ENCODE measurements at places on chromosomes 1 and 21.

DNA sequence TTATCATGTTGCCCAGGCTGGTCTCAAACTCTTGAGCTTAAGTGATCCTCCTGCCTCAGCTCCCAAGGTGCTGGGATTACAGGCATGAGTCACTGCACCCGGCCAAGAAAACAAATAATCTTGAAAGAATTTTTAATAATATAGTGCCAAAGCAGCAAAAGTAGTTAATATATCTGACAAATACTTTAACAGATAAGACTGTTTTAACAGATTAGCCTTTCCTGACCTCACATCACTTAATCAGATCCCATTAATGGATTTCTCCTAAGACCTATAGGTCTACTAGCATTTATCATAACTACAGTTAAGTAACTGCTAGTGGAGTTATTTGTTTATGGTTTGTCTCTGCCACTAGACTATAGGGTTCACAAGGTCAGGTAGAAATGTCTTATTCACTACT is 61.1 kb upstream of the HP1BP3 start:
- DNase-seq: no peak

DNA sequence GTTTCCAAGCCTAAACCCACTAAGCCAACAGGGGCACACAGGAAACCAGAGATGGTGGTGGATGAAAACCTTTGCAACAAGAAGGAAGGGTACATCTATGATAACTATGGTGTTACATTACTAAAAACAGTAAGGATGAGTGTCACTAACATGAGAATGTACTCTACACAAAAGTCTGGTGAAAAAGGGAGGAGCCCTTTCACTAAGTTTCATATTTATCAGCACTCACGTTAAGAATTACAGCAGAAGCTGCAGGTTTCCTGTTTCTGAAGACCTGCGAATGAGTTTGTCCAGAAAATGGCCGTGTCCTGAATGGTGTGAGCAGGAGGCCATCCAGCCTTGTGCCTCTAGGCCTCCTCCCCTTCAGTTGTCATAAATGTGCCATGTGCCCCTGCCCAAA is 17.8 kb downstream of the ABCG1 start:
- DNase-seq: no peak

DNA sequence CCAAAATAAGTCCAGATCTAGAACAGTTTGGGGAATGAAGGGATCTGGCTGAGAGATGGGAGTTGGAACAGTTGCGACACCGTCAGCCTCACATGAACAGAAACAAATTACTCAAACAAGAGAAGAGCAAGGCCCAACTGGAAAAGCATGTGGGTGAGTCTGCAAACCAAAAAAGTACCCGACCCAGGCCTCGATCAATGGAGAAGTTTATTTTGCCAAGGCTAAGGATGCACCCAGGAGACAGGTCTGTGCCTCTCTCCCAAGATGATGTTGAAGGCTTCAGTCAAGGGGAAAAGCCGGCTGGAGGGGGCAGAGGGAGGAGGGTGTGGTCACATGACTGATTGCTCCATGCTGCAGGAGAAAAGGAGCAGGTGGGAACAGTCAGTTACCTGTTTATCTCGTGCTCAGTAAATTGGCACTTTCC is 42.3 kb downstream of the KRTAP10-1 start:
- DNase-seq: no peak

DNA sequence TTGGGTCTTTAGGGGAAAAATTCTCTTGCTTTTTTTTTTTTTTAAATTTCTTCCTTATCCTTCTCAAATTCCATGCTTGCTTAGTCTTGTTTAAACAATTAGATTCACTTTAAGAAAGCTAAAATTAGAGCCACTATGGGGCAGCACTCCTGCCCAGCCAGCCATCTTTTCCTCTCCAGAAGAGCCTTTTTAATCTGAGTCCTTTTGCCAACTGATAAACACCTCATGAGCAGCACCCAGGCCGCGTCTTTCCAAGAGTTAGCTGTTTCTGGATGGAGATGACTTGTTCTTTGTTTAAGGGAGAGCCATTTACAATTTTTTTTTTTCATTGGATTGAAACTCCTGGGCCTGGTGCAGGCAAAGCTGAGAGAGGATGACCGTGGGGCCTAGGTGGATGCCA is 53.3 kb upstream of the TSPAN2 start:
- DNase-seq: no peak

GRCh38 chr1:95139039-95139438 is 21.9 kb downstream of the TLCD4 start:
- DNase-seq: no peak

DNA sequence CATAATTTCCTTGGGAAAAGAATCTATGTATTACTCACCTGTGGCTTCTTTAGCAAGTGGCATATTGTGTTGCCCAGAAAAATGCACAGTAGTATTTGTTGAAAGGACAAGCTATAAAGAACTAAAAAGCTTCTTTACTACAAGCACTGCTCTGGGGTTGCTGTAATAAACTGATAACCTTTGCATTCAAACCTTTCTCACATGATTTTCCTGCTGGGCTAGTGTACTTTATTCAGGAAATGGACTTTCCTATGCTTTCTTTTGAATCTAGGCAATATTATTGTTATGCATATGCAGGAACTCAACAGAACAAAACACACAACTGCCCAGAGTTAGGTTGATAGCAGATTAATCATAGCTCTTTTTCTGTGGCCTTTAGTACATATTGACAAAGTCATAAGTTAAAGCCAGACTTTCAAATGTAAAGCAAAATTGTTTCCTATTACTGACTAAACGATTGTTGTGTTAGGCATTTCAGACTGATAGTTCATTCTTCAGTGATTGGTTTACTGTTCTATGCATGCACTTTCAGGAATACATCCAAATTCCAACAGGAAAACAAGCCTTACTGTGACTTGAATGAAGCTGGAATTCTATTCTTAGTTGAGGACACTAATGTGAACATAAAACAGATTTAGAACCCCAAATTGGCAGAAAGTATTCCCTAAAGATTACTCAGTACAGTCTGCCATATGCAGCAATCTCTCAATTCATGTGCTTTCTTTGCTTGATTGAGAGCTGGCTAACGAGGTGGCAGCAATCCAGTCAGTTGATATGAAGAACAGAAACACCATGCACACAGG is 564.3 kb upstream of the NEGR1 start:
- peak; percentile 25 for DNase-seq

DNA sequence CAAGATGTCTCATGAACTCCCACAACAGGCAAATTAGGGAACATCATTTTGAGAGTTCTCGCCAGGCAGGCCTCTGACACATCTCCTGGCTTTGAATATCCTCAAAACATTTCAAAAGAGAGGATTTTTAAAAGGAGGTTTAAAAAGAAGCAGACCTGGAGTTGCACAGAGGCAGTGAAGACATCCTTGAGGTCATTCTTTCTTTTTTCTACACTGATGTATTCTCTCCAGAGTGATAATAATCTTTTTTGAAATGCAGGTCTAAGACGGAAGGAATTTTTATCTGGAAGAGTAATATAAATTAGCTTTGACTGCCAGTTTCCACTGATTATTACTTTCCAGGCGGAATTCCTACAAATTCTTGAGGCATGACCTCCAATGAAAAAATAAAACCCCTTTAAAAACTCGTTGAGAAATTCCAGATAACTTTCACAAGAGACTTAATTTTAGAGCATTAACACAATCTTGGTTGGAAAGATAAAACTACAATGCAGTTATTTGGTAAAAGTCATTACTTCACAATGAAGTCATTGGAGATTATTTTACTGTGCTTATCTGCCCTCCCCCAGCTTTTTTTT is 125.0 kb downstream of the LYPLAL1 start:
- no peak for DNase-seq

- DNase-seq: no peak
Measured at GRCh38 chr1:220338759-220339158, 66.5 kb upstream of the RAB3GAP2 start.

DNA sequence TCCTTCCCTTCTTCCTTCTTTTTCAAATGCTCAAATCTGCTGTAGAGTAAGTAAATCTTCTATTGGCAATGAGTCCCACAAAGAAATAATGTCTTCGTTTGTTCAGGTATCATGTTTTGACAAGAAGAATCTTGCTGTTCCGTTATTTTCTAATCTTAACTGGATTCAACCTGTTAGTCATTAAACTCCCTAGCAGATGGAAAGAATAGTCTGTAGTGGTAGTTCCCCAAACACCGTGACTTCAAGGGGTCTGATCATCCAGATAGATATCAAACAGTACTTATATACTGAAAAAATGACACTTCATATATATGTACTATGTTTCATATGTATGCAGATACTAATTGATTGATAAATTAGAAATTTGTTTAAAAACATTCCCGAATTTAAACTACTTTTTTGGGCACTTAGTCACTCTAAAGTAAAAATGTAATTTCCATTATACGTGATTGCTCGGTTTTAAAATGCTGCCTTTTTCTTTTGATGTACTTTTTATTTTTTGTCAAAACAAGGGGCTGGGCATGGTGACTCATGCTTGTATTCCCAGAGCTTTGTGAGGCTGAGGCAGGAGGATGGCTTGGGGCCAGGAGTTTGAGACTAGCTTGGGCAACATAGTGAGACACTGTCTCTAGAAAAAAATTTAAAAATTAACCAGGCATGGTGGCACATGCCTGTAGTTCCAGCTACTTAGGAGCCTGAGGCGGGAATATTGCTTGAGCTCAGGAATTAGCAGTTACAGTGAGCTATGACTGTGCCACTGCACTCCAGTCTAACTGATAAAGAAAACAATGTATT is 335.7 kb upstream of the SNX7 start:
- DNase-seq: no peak

All from NCI-H1694 (cell line).